T-helper 2 cell (primary cell): ENCODE measurements at places on chromosomes 3 and 15.

GRCh38 chr3:155231792-155232191, 61.7 kb downstream of the STRIT1 start:
- no peak for DNase-seq

DNA sequence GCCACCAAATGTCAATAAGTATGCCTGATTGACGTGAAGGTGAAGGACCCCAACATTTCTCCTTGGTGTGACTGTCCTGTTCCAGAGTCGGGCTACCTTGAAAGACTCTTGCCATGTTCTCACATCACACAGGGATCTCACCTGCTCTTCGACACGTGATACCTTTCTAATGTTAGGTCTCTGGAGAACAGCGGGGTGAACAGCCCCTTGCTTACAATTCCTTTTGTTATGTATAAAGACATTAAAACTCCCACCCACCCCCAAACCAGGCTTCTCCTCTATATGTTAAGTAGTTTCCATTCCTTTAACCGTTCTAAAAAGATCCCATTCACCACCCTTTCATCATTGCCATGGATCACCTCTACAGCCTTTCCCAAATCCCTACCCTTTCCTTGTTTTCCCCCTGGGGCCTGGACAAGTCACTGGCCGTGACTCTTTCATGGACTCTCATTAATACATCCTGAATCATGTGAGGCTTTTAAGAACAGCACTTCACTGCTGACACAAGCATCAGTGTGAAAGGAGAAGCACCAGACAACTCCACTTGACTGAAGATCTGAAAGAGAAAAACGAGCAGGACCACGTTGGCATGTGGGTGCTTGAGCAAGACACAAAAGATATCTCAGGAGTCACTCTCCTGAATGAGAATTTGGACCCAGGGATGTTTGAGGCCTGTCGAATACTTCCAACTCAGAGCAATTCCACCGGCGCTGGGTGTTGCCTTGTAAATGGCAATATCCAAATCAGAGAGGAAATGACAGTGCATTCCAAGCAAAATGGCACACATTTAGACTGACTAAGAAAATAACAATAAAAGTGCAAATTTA, 115.0 kb downstream of the FOXP1 start:
- DNase-seq, result no peak

DNA sequence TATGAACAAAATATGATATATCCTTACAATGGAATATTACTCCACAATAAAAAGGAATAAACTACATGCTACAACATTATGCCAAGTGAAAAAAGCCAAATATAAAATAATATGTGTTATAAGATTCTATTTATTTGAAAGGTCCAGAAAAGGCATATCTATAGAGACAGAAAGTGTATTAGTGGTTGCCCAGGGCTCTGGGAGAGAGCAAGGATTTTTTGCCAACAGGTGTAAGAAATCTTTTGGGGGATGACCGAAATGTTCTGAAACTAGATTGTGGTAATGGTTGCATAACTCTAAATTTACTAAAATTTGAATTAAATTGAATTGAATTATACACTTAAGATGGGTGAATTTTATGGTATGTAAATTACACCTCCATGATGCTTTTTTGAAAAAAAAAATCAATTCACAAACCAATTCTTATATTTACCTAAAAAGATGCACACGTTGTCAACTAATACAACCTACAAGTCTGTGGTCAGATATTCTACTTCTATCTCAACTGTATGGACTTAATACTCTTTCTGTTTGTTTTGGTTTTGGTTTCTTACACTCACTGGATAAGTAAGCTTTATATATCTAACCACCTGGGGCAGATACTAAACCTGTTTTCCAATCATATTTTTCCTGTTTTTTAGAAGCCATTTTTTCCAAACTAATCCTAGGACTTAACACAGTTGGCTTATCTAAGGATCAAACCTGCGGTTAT, 75.8 kb downstream of the FBN1 start:
- DNase-seq, result no peak

DNA sequence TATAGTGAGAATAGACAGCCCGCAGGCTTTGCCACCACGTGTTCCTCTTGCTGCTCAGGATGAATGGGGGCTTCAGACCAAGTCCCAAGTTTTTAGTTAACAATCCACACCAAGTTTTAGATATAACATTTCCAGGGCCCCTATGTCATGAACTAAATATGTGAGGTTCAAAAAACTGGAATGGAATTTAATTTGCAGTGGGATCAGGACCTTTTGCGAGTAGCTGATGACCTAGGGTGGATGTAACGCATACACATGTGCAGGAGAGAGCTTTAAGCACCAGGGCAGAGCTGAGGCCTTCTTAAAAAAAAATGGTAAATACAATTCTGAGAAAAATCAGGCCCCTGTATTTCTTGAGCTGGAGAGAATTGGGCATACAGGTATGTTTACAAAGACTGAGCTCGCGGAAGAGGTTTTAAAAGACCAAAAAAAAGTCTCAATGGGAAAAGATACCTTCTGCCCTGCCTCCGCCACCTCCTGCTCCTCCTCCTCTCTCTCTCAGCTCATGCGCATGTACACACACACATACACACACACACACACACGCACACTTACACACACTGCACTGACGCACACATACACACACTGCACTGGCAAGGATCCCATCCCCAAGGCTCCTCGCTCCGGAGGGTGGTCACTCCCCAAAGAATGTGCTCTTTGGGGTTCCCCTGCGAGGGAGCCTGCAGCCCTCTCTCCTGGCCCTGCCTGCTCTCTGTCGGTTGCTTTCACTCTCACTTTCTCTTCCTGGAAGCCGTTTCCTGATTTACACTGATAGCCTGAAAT, 48.2 kb upstream of the IGF1R start:
- DNase-seq, result peak; percentile 64

DNA sequence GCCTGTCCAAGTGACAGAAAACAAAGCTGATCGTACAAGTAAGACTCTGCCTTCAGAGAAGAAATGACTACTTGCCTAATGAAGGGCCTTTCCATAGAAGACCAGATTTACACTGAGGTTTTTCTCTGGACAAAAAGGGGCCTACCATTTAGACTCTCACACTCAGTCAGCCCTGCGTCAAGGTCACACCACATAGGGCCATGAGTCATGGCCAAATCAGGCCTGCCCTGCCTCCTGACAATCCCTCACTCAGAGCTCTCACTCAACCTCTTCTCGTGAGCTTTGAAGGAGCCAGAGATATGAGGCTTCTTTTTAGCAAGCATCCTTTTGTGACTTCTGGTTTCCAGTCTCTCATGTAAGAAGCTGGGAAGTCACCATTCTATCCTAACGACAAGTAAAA, 68.1 kb upstream of the NMNAT3 start:
- DNase-seq, result no peak

DNA sequence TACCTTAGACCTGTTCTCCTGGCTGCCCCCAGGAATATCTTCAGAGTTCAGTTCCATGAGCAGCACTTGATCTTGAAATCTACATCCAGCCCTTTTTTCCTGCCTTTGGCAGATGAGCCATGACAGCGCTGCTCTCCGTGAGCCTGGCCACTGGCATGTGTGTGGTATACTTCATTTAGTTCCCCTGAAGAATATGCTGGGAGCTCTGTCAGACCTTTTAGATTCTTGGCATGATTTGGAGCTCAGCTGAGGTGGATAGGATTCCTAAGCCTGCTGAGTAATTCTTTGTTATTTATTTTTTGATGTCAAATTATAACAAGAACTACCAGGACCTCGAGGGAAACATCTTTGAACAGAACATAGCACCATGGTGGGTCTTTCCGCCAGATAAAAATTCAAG, 121.7 kb downstream of the EDEM1 start:
- DNase-seq, result no peak

DNA sequence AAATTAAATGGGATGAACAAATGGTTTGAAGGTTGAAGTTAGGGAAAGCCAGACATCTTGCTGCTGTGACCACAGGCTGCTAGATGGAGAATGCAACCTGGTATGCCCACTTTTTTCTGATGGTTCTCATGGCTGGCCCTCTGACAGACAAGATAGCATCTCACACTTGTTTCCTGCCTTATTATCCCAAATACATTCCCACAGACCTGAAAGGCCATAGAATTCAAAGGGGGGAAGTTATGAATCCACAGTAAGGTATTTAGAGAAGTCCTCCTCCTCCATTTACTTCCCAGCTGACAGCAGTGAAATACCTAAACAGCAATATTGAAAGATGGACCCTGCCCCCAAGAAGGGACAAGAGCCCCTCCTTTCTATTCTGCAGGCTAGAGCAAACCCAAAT, 32.4 kb downstream of the LEO1 start:
- no peak for DNase-seq

DNA sequence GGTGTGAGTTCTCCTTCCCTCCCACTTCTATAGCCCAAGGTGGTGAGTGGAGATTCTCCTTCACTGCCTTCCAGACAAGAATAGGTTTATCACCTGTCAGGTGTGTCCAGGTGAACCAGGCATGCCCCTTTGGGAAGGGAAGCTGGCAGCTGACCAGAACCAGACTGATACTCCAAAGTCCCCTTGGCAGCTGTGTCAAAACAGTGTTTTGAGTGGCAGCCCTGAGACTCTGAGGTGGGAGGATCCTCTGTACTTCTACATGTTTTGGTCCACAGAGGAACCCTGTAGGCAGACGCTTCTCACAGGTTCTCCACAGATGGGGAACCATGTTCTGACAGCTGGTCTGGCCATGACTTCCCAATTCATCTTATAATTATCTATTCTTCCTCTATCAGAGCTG, 30.1 kb downstream of the ISL2 start:
- no peak for DNase-seq

- peak; percentile 12 for DNase-seq
These were observed 14.5 kb upstream of the CAPN3 start for GRCh38 chr15:42344763-42345162.

DNA sequence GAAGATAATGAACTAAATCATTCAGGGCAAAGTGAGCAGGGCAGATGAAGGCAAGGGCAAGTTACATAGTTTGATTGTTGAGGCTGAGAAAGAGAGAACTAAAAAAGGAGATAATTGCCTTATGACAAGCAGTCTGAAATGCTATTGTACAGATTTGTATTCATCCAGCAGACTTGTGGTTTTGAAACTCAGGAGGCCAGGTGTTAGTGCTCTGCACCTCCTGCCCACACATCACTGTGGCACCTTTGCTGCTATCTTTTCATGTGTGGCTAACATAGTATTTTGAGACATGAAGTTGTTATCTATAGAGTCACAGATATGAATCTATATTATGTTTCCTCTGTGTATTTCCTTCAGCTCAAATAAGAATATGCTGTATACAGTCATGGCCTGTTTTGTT, 24.3 kb upstream of the SUCLG2 start:
- DNase-seq, result peak; percentile 91

DNA sequence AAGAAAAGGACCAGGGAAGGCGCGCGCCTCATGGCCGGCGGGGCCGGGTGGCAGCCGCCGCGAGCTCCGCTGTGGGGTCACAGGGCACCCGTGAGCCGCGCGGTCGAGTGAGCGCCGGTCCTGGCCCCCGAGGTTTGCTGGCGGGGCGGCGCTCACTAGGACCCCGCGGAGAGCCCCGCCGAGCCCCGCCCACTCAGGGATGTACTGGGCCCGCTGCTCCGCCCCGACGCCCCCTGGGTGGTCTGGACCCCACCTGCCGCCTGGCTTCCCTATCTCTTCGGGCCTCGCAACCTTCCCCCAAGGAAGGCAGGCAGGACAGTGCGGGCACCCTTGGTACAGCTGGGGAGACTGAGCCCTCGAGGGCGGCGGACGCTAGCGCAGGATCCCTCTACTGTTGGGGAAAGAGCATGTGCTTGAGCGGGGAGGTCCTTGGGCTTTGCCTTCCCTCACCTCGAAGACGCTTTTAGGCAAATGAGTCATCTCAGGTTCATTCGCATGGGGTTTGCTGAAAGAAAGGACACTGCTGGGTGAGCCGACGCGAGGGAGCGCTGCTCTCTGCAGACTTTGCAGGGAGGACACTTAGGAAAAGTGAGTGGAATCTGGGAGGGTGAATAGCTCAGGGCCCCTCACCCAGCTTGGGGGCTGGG, at the start of gene CHRNB4:
CHRNB4 (minus strand) TSS at position 109 of the 647 bp plus-strand sequence; CDS start at position 32, 77 bp downstream.
- no peak for DNase-seq

DNA sequence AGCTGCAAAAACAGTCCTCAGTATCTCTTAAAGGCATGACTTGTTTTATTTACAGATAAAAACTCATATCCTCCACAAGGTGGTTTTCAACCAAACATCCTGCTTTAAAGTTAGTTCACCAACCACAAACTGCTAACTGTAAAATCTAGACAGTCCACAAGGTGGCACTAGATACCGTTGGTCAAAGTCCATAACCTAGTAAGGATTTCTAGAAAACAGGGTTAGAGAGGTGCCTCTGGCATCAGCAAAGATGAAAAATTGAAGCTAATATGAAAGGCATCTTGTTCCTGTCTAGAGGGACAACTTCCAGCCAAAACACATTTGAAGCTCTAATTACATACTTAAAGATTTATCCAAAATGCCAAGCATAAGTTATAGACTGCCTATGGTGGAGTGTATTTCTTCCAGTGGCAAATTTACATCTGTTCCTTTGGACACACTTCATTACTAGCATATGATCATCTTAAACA, 56.0 kb downstream of the ZMAT3 start:
- DNase-seq, result no peak

DNA sequence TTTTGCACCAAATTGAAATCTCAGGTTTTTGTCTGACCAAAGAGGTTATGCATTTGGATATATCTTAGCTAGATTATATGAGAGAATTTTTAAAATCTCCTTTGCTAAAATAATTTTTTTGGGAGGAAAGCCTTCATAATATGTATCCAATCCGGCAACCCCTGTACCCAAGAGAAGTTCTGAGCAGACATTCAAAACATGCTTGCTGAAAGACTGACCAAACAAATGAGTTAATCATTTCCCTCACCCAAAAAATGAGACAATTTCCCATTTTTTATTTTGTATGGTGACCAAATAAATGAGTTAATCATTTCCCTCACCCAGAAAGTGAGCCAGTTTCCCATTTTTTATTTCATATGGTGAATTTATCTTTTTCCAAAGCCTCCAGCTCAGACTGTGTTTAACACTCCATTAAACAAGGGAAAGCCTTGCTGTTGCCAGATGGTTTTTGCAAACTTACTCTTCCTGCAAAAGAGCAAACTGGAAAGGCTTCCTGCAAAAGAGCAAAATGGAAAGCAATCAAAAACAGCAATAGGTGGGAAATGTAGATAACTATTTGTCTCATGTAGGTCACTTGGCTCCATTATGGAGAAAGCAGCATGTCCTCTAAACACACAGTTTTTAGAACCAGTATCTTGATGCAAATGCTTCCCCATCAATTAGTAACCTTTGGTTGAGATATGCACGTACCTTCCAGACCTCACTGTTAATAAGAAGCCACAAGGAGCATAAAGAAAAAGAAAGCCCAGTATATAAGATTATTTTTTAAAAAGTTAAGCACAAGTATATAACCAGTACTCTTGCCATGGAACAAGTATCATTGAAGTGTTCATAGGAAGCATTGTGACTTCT, 78.4 kb upstream of the OSTN start:
- no peak for DNase-seq

DNA sequence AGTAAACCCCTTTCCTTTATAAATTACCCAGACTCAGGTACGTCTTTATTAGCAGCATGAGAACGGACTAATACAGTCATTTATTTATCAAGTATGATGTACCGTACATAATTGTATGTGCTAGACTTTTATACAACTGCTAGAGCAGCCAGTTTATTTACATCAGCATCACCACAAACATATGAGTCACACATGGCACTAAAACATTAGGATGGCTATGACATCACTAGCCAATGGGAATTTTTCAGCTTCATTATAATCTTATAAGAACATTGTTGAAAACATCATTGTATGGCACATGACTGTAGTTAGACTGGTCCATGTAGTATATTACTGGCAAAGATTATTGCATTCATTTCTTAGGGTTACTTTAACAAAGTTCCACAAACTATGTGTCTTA, 121.7 kb downstream of the ZMAT3 start:
- no peak for DNase-seq
